Activated T-helper 17 cell treated with anti-CD3 and anti-CD28 coated beads, Interleukin-2, amount 50 U/mL, for 72 hours (primary cell): ENCODE measurements at places on chromosomes 5 and 9. TPM values are rescaled to one million over a fixed set of nuclear protein-coding genes. Genes with fewer than 3 reads are reported as not detected.

- H3K4me1 ChIP-seq = no peaks in the 10 kb centered on the region
- H3K4me3 ChIP-seq = no peak overlapping the region
- no peak for ATAC-seq
- H3K27me3 ChIP-seq = no peaks in the 10 kb centered on the region
- H3K36me3 ChIP-seq = no peaks in the 10 kb centered on the region
Measured at GRCh38 chr9:107557236-107557990, 67.8 kb upstream of the KLF4 start.

GRCh38 chr5:159469496-159470372 lies 139.4 kb upstream of the IL12B start:
- H3K27me3 ChIP-seq = peaks cover 3% of the 10 kb centered on the region
- ATAC-seq = peak; percentile 77
- H3K27ac ChIP-seq = no peak overlapping the region
- peak overlapping the region; percentile 1 for H3K4me3 ChIP-seq

DNA sequence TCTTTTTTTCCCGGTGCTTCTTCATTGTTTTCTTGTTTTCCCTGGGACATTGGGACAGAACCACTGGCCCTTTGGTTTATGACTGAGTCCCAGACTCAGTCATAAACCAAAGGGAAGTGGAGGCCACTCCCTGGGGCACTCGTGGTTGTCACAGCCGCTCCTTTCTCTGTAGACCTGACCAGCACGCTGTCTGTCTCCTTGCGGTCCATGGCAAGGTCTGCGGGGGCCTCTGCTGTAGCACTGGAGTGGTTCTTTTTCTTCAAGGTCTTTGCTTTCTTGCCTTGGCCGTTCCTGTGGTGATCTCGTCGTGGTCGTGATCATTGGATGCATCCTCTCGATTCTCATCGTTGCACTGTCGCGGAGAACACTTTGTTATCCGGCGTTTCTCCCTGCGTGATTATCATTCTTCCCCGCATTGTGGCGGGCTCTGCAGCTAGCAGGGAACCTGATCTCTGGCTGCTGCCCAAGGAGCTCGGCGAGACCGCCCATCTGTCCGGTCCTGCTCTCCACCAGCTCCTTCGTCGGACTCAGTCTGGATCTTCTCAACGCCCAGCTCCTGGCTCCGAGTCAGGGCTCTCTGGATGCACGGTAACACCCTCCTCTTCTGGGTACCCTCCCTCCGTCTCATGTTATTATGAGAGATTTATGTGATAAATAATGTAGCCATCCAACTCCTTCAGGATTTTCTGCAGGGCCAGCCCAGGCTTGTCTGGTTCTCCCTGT lies 43.5 kb upstream of the MPDZ start:
- H3K4me1 ChIP-seq = no peaks in the 10 kb centered on the region
- no peak overlapping the region for H3K27ac ChIP-seq
- ATAC-seq = no peak
- H3K27me3 ChIP-seq = no peaks in the 10 kb centered on the region
- no peak overlapping the region for H3K4me3 ChIP-seq

GRCh38 chr5:32975656-32976375 lies 264.7 kb downstream of the NPR3 start:
- no peak overlapping the region for H3K27ac ChIP-seq
- no peak for ATAC-seq
- H3K36me3 ChIP-seq = no peaks in the 10 kb centered on the region
- no peaks in the 10 kb centered on the region for H3K4me1 ChIP-seq

GRCh38 chr9:113578882-113579282 lies 115.4 kb downstream of the RGS3 start:
- H3K4me1 ChIP-seq = peaks cover 58% of the 10 kb centered on the region
- H3K27ac ChIP-seq = peak overlapping the region; percentile 74
- no peaks in the 10 kb centered on the region for H3K27me3 ChIP-seq
- H3K36me3 ChIP-seq = peaks cover 31% of the 10 kb centered on the region
- peak overlapping the region; percentile 75 for H3K4me3 ChIP-seq

DNA sequence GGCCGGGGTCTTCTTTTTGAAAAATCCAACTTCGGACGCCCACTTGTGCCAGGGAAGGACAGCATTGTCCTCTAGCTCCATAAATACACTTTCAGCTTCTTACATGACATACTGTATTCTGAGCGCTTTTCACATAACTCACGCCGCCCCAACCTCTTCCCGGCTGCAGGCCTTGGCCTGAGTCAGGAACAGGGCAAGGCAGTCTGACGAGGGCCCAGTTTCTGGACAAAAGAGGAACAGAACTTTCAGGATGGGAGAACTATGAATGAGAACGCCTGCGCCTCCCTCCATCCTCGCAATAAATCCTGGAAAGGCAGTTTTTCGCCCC lies 650 bp downstream of the DCTN4 start:
- H3K36me3 ChIP-seq = peaks cover 41% of the 10 kb centered on the region
- H3K27me3 ChIP-seq = no peaks in the 10 kb centered on the region
- ATAC-seq = peak; percentile 17

DNA sequence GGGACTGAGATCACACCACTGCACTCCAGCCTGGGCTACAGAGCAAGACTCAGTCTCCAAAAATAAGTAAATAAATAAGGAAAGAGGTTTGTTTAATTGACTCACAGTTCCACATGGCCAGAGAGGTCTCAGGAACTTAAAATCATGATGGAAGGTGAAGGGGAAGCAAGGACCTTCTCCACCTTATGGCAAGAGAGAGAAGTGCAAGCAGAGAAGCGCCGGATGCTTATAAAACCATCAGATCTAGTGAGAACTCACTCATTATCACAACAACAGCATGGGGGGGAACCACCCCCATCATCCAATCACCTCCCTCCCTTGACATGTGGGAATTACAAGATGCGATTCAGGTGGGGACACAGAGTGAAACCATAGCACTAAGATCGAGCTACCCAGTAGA lies 22.8 kb upstream of the RGMB start:
- no peaks in the 10 kb centered on the region for H3K4me1 ChIP-seq
- H3K4me3 ChIP-seq = no peak overlapping the region
- H3K27ac ChIP-seq = no peak overlapping the region
- H3K36me3 ChIP-seq = no peaks in the 10 kb centered on the region
- peaks cover 2% of the 10 kb centered on the region for H3K27me3 ChIP-seq

DNA sequence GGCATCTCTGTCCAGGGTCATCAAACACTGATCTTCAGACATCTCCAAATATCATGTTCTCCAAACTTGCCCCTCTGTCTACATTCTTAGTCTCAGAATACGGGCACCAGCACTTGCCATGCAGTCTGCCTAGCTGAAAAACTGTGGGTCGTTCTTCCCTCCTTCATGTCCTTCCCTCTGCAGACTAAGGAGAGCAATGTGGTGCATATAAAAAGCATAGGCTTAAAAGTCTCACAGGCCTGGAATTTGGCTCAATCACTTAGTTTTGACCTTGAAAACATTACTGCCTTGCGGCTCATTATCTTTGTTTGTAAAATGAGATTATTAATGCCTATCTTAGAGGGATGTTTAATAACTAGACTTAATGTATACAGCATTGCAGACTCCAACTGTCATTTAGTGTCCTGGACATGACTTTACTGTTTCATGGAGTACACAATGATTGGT lies 362.8 kb downstream of the NPR3 start:
- H3K27ac ChIP-seq = no peak overlapping the region
- H3K4me3 ChIP-seq = no peak overlapping the region
- H3K36me3 ChIP-seq = no peaks in the 10 kb centered on the region
- H3K4me1 ChIP-seq = no peaks in the 10 kb centered on the region
- H3K27me3 ChIP-seq = no peaks in the 10 kb centered on the region

DNA sequence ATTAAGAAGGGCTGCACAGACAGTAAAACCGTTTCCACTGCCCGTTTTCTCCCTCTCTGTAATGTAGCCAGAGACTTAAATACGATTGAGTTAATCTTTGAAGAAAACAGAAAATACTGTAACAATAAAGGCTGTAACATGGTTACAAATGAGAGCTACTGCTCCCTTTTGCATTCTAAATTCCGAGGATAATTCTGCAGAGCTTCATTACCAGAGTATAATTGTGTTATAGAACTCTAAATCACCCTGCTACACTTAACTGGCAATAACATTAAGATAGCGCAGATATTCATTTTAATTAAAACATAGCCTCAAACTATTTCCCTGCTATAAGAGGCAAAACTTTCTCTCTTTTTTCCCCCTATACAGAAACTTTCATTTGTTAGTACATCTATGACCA lies 283.7 kb upstream of the BRINP1 start:
- H3K27ac ChIP-seq = no peak overlapping the region
- no peaks in the 10 kb centered on the region for H3K4me1 ChIP-seq
- no peak for ATAC-seq
- H3K27me3 ChIP-seq = no peaks in the 10 kb centered on the region
- no peak overlapping the region for H3K4me3 ChIP-seq

DNA sequence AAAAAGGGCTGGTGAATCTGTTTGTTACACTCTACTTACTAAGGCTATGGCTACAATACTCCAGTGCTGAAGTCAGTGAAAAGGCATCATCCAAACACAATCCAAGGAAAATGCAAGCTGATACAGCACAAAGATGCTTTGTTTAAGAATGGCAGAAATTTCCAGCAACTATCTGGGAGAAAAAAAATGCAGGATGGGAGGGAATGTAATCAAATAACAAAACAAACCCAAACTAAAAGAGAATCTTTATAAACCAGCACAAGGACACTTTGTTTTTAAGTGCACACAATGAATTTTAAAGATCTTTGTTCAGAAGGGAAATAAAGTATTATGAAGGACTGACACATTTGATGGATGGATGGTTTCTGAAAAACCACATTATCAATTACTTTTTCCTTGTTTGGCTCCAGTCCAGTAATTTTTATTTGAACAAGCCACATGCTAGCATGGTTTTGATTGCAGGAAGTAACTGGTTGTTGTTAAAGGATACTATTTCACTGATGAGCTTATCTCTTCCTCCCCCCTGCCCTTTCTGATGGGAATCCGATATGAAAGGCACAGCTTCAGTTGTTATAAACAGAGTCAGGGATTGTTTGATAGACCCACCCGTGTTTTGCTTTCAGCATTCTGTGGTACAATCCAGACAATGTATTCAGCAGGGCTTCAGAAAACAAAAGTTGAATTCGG lies 12.1 kb upstream of the TLE4 start:
- H3K4me1 ChIP-seq = no peaks in the 10 kb centered on the region
- no peak overlapping the region for H3K4me3 ChIP-seq
- ATAC-seq = no peak
- no peak overlapping the region for H3K27ac ChIP-seq

DNA sequence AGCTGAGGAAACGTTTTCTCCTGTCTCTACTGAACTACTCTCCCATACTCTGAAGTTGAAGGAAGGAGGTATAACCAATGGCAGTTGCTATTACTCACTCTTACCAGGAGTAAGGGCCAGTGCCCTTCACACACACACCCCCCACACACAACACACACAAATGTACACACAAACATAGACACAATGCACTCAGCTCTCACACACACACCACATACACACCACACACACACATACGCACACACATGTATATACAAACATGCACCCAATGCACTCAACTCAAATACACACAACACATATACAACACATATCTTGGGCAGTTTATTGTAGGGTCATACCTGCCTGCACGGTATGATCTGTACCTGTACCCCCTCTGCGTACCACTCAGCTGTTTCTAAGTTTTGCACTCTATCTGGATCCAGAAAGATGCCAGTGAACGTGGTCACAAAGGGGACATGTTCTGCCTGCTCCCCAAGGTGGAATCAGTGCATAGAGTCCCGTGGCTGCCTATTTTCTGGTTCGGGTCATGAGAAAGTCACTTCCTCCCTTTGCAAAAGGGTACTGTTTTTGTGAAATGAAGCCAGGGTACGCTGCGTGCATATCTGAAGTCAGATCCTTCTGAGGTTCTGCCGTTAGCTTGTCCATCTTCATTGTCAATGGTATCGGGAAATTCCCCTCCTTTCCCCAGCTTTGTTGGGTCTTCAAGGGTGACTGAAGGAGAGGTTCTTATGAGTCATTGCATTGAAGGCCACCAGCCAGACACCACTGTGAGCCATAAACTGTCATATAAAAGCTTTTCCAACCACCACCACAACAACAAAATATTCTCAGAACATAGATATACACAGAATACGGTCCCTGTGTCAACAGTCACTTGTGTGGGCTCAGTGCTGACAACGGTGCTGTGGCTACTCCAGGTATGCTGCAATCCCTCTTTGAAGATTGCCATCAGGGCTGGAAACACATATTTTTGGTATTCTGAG lies 131.9 kb downstream of the UGCG start:
- peaks cover 35% of the 10 kb centered on the region for H3K4me1 ChIP-seq
- ATAC-seq = peak; percentile 85
- H3K27ac ChIP-seq = peak overlapping the region; percentile 53
- no peaks in the 10 kb centered on the region for H3K27me3 ChIP-seq
- peak overlapping the region; percentile 38 for H3K4me3 ChIP-seq
- no peaks in the 10 kb centered on the region for H3K36me3 ChIP-seq

GRCh38 chr5:61321669-61322068 lies 10.4 kb upstream of the ZSWIM6 start:
- H3K4me1 ChIP-seq = no peaks in the 10 kb centered on the region
- H3K27ac ChIP-seq = no peak overlapping the region

- peaks cover 5% of the 10 kb centered on the region for H3K36me3 ChIP-seq
- H3K27ac ChIP-seq = peak overlapping the region; percentile 86
- ATAC-seq = no peak
- peaks cover 54% of the 10 kb centered on the region for H3K4me1 ChIP-seq
- peak overlapping the region; percentile 96 for H3K4me3 ChIP-seq
- H3K27me3 ChIP-seq = no peaks in the 10 kb centered on the region
Measured at GRCh38 chr9:127963359-127964064, 17.3 kb downstream of the EEIG1 start.

GRCh38 chr9:121956808-121957207 lies 136.3 kb downstream of the TTLL11 start:
- no peaks in the 10 kb centered on the region for H3K36me3 ChIP-seq
- no peaks in the 10 kb centered on the region for H3K27me3 ChIP-seq
- no peak overlapping the region for H3K4me3 ChIP-seq
- no peaks in the 10 kb centered on the region for H3K4me1 ChIP-seq

DNA sequence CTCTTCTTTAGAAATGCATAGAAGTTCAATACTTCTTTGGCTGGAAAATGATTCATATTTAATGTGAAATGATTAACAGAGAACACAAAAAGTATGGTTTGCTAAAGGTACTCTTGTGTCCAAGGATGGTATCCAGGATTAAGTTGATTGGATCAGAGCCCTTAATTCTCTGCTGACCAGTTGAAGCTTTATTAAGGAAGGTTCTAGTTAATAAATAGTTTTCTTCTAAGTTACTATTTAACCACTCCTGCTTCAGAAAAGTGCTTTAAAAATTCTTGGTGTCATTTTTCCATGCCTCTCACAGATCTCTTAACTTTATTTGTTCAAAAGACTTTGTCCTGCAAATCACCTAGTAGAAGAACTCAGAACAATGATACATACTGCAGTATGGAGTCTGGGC lies 134.3 kb downstream of the MEF2C start:
- ATAC-seq = no peak
- no peak overlapping the region for H3K27ac ChIP-seq
- H3K4me1 ChIP-seq = peaks cover 8% of the 10 kb centered on the region
- H3K4me3 ChIP-seq = no peak overlapping the region
- peaks cover 25% of the 10 kb centered on the region for H3K27me3 ChIP-seq

Gene GFPT2
- total RNA-seq = 0.11 TPM

Gene KIF12
- total RNA-seq = not detected

Gene PDCD1LG2
- 1.2 TPM for total RNA-seq

Gene C5orf58
- total RNA-seq = not detected

Gene FGF10
- total RNA-seq = not detected

Gene CD180
- total RNA-seq = 0.08 TPM

Gene LEAP2
- 1.8 TPM for total RNA-seq
